ENCODE measurements at places on chromosomes 12 and 14.

- no peaks in the 10 kb centered on the region for H3K4me1 ChIP-seq
- no peaks in the 10 kb centered on the region for H3K27me3 ChIP-seq
- no peak overlapping the region for H3K27ac ChIP-seq
- DNase-seq = no peak
- no peaks in the 10 kb centered on the region for H3K36me3 ChIP-seq
Observed at GRCh38 chr12:69672195-69672594, 26.9 kb downstream of the BEST3 start.

GRCh38 chr12:106032623-106032925, 106.2 kb downstream of the NUAK1 start:
- DNase-seq = no peak
- H3K27me3 ChIP-seq = no peaks in the 10 kb centered on the region
- H3K4me3 ChIP-seq = no peak overlapping the region
- no peaks in the 10 kb centered on the region for H3K36me3 ChIP-seq
- H3K27ac ChIP-seq = no peak overlapping the region

DNA sequence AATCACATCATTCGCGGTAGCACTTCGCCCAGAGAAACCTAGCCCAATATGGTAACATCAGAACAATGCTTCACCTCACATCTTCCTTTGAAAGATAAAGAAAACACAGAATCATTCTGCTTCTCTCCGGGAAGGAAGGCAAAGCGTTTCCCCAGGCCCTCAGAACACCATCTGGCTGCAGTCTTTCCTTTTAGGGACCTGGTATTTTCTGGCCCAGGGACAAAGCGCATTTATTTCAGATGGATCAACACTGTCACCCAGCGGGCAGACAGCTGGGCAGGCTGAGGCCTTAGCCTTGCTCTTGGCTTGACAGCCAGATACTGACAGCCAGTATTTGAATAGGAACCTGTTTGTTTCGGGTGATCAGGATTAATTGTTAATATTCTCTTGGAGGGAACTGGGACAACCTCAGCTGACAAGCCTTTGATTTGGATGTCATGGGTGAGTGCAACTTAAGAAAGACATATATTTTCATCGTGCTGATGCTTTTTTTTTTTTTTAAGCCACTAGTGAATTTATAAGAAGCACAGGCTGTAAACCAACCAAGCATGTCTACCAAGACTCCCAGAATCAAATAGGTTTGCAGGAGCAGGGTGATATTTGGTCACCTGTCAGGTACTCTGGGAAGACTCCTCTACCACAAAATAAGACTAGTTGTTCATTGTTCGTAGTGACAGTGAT, 118.9 kb downstream of the VEZT start:
- peak; percentile 89 for DNase-seq
- H3K4me1 ChIP-seq = peaks cover 29% of the 10 kb centered on the region
- H3K27ac ChIP-seq = peak overlapping the region; percentile 83
- peak overlapping the region; percentile 24 for H3K4me3 ChIP-seq

DNA sequence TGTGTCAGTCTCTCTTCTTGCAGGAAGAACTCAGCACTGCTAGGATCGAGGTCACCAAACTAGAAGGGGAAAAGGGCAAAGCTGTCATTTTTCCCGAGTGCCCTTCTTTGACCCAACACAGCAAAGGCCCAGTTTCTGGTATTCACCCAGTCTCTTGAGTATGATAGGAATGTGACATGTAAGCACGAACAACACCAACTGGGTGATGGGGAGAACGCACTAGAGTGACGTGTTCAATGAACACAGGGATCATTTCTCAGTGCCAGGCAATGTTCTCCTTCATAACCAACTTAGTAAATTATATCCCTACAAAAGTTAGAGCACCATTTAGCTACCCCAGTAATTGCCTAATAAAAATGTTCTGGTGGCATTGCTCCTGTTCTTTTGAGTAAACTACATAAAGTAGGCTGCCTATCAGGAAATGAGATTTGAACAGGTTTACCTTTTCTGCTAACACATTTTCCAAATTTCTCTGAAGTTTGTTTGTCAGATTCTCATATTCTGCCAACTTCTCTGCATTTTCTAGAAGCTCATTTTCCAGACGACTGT, 64.5 kb downstream of the NIN start:
- no peaks in the 10 kb centered on the region for H3K4me1 ChIP-seq
- H3K27ac ChIP-seq = no peak overlapping the region
- H3K27me3 ChIP-seq = no peaks in the 10 kb centered on the region
- DNase-seq = no peak
- peaks cover 84% of the 10 kb centered on the region for H3K36me3 ChIP-seq

DNA sequence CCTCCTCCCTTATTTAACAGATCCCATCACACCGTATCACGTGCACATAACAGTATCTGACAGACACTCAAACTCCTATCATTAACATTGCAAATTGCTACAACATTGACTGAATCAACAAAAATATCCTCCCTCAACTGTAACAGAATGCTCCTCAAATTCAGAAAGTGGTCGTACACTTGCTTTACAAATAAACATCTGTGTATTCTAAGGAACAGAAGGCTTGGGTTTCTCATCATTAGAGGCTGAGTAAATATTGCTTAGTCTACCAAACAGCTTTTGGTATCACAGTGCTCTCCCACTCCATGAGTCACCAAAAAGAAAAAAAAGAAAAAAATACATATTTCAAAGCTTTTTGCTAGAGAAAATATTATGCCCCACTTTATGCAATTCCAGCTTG, 23.9 kb downstream of the FERMT2 start:
- H3K4me1 ChIP-seq = peaks cover 92% of the 10 kb centered on the region
- H3K36me3 ChIP-seq = no peaks in the 10 kb centered on the region
- DNase-seq = no peak
- H3K27ac ChIP-seq = peak overlapping the region; percentile 47

DNA sequence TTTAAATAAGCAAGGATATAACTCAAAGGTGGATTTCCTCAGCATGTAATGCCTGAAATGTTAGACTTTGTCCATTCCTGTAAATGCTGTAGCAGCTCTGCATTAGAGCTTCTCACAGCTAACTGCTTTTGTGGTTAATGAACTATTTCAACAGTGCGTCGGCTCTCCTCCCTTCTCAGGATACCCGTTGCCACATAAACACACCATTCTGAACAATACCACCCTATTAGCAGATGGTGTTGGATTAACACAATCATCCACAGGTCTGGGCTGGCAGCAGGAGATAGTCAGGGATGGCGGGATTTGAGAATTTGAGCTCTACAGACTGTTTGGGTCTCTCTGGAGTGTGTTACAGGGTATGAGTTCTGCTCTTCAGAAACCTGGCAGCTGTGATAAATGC, 33.5 kb upstream of the C12orf42 start:
- DNase-seq = no peak
- no peak overlapping the region for H3K4me3 ChIP-seq
- H3K27me3 ChIP-seq = no peaks in the 10 kb centered on the region
- H3K27ac ChIP-seq = no peak overlapping the region
